ENCODE measurements at places on chromosomes 2 and 18.

DNA sequence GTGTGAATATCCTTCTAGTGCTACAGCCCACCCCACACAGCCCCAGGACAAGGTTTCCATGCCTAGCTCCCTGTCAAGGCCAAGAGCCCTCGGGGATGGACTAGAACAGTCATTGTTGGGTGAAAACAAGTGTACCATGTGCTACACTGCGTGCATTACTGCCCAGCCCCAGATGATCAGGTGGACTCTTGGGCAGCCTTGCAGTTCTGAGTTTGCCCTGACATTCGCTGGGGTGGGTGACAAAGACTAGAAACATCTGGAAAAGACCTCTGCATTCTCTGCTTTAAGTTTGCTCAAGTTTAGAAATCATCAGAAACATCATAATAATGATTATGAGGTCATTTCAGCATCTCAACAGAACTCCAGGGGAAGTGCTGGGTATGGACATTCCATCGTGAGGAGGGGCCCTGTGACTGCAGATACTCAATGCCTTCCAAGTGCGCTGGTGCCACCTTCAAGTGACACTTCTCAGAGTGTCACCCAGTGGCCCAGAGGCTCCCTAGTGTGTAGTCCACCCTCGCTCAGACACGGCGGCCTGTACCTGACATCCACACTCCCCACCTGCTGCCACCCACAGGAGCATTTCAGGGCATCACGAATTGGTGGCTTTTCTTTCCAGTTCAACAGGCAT is 5.3 kb upstream of the PXDN start:
- DNase-seq: no peak

GRCh38 chr2:237305579-237305978 is 108.4 kb downstream of the COL6A3 start:
- no peak for DNase-seq

GRCh38 chr2:138708682-138709241 is 71.4 kb downstream of the NXPH2 start:
- no peak for DNase-seq

DNA sequence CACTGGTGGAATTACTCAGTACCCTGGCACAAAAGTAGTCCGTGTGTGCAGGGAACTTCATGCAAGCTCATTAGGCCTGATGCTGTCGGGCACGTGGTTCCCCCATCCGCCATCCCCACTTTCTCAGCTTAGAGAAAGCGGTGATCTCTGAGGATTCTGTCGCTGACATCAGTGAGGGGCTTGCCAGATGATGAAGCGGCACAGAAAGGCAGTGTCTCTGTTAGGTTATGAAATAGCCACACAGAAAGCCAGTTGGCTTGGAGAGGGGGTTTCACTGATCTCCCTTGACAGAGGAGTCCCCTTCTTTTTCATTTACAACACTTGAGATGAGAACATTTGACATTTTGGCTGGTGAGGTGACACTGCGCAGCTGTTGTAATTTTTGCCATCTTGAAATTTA is 179.7 kb downstream of the FAM210A start:
- no peak for DNase-seq

DNA sequence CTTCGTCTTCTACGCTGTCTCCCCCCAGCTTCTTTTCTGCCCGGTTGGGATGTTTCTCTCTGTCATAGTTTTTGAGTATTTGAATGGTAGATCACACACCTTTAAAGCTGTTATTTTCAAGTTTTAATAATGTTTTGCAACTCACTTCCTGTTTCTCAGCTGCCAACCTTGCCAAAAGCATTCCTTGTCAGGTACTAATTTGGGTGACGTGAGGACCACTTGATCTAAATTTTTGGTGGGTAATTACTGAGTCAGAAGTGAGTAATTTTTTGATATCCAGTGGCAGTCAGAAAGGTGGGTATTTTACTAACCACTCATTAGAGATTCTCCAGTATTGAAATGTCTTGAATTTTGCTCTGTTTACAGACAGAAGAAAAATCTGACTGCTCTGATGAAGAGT is 852.4 kb upstream of the FANCL start:
- DNase-seq: no peak

DNA sequence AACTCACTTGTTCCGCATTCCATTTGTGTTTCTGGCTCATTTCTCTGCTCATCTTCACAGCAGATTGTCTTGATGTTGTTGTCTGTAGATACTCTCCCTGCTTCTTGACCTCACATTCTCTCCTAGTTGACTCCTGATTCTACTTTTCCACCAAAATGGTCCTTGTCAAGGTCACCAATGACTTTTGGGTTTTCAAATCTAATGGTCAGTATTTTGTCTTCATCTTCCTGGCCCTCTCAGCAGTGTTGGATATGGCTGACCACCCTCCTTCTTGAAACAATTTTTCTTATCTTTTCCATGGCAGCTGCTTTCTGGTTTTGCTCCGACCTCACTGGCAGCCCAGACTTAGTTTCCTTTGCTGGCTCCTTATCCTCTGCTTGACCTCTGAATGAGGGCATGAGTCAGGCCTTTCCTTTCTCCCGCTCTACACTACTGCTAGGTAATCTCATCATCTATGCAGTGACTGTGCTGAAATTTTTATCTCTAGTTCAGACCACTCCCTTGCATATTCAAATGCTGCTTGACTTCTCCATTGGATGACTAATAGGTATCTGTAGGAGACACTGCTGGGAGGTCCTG is 386.6 kb upstream of the SPRED2 start:
- DNase-seq: no peak

GRCh38 chr2:204897561-204897960 is 352.3 kb downstream of the PARD3B start:
- no peak for DNase-seq

DNA sequence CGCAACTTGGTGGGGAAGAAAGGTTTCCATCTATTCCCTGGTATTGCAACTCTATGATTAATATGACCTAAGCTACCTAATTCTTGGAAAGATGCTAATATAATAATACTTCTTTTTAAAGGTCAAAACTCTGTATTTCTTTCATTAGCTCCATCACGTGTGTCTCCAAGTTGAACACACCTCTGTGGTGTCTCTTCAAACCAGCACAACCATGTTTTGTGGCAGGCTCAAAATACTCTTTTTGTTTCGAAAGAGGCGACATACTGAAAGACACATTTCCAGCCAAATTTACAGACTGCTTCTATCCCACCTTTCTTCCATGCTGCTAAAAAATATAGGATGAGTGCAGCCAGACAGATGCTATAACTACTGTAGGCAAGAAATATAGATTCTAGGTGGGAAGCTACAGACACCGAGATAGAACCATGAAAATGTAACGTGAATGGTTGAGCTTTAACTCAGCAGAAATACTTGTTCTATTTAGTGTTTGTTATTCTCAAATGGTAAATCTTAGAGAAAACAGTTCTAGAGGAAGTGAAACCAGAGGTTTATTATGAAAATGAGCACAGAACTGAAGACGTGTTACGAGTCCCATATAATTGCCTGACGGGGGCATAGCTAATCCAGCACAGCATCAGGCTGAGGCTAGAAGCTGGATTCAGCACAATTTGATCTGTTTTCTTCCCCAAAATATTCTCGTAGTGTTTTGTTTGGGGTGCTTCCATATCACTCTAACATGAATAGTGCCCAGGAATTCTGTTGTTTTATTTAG is 991.5 kb upstream of the FANCL start:
- no peak for DNase-seq

DNA sequence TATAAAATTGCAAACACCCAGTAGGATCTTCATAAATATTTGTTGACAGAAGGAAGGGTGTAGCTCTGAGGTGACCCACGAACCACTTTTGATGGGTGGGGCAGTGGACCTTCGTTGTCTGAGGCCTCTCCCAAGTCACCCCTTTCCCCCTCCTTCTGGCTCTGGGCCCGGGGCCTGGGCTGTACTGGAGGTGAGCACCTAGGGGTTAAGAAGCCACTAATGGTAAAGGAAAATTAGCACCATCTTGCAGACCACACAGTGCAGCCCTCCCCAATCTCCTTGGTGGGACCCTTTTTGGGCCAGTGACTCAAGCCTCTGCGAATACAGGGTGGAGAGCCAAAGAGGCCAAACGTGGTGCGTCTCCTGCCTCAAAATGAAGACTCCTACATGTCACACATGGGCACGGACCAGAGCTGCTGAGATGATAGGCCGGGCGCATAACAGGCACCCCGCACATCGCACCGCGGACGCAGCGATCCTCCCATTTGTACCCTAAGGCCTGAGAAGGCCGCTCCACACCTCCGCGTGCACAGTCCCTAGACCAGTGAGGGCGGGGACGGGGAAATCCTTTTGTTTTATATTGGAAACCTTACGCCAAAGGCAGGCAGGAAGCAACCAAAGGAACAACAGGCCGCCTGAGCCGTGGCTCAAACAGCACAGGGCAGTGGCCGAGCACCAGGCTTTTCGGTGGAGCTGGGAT is 31.9 kb upstream of the ATP6V1B1 start:
- DNase-seq: no peak

- no peak for DNase-seq
These were observed 68.5 kb upstream of the WDR75 start for GRCh38 chr2:189372688-189373257.

DNA sequence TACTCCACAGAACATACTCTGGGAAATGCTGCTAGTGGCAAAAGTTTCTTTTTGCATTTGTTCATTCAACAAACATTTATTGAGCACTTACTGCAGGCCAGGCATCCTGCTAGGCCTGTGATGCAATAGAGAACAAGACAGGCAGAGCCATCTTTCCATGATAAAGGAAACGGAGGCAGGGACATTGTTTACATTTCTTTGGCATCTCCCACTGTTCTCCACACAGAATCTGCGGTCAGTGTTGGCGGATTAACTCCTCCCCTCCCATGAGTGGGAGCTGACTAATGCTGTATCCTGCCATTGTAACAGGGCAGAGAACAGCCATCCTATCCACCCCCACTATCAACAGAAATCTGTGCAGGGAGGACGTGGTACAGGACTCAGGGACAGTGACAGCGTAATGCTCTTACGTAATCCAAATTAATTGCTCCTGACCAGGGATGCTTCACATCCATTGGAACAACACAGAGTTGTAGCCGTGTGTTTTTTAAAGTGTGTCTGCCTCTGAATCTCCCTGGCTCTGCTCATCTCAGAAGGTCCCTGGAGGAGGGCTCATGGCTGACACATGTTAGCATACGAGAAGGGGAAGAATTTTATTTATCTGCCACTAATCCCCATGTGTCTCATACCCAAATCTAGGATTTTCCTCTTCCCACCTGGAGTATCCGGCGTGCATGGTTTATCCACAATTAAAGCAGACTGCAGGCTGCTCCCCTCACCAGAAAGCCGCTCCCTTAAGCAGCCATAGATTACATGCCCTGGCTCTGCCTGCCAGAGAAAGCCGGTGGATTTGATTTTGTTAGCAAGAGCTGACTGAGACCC is 32.3 kb downstream of the STEAP3 start:
- no peak for DNase-seq

DNA sequence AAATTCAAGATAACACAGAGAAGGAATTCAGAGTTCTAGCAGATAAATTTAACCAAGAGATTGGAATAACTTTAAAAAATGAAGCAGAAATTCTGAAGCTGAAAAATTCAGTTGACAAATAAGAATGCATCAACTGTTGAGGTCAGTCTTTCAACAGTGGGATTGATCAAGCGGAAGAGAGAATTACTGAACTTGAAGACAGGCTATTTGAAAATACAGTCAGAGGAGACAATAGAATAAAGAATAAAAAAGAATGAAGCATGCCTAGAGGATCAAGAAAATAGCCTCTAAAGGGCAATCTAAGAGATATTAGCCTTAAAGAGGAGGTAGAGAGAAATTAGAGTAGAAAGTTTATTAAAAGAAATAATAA is 27.7 kb upstream of the ITGAV start:
- no peak for DNase-seq

DNA sequence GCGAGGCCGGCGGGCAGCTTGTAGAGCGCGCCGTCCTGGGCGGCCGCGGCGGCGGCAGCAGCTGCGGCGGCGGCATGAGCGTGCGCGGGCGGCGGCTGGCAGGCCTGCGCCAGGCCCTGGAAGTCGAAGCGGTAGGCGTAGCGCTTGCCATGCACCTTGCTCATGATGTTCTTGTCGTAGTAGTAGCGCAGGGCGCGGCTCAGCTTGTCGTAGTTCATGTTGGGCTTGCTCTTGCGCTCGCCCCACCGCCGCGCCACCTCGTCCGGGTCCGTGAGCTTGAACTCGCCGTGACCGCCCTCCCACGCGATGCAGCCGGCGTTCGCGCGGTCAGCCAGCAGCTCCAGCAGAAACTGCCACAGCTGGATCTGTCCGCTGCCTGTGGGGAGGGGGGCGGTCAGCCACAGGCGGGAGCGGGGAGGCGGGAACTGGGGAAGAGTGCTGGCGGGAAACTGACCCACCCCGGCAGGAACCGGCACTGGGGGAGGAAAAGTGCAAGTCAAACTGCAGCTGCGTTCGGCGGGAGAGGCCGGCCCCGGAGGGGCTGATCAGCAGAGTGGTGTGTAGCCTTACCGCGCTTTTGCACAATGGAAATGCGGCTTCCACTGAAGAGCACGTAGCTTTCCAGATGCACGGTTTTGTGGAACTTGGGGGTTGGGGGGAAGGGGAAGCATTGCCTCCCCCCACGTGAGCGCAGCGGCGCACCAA is 3.0 kb downstream of the FEV start:
- DNase-seq: no peak

- DNase-seq: no peak
These were observed 57.3 kb upstream of the SNTG2 start for GRCh38 chr2:893311-893710.

GRCh38 chr2:84236288-84236687 is 222.8 kb downstream of the SUCLG1 start:
- no peak for DNase-seq

DNA sequence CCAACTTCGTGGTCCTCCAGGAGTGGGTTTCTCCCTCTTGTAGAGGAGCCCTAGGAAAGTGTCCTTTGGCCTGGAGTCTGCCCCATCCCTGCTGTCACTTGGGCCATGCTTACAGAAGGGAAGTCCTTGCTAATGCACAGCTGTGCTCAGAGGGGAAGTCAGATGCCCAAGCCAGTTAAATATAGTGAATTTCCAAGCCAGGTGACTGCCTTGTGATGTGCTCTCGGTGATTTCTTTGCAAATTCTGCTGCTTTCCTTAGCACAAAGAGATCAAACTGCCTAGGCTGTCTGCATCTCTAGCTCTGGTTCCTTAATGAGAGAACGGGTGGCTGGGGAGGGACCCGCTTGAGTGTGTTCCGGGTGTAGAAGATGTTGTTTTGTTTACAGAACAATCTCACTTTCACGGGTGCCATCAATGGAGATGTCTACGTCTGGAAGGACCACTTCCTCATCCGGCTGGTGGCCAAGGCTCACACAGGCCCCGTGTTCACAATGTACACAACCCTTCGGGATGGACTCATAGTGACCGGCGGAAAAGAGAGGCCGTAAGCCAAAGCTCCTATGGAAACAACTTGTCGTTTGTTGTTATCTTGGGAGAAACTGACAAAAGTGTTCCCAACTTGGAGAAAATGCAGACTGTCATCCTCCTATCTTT is 91.4 kb downstream of the RTN4 start:
- no peak for DNase-seq

All from NCI-H526 treated with DMSO at 0.1 percent for 48 hours (cell line).